AG09319 (cell line): ENCODE measurements at places on chromosomes 12 and 14.

DNA sequence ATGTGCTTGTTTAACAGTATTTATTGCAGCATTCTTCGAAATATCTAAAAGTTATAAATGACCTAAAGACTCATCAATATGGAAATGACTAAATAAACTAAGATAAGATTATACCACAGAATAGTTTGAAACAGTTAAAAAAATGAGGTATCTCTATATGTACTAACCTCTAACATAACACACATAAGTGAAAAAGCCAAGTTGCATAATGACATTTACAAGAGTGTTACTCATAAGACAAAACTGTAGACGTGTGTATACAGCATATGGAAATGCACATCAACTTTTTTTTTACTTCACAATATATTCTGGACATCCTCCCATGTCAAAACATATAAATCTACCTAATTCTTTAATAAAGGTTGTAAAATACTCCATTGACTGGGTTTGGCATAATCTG lies 22.8 kb downstream of the CPM start:
- DNase-seq: no peak

GRCh38 chr12:96514328-96514727 lies 25.0 kb downstream of the CFAP54 start:
- DNase-seq: peak; percentile 45

- DNase-seq: no peak
Observed at GRCh38 chr12:95304673-95305198, 87.1 kb downstream of the VEZT start.

DNA sequence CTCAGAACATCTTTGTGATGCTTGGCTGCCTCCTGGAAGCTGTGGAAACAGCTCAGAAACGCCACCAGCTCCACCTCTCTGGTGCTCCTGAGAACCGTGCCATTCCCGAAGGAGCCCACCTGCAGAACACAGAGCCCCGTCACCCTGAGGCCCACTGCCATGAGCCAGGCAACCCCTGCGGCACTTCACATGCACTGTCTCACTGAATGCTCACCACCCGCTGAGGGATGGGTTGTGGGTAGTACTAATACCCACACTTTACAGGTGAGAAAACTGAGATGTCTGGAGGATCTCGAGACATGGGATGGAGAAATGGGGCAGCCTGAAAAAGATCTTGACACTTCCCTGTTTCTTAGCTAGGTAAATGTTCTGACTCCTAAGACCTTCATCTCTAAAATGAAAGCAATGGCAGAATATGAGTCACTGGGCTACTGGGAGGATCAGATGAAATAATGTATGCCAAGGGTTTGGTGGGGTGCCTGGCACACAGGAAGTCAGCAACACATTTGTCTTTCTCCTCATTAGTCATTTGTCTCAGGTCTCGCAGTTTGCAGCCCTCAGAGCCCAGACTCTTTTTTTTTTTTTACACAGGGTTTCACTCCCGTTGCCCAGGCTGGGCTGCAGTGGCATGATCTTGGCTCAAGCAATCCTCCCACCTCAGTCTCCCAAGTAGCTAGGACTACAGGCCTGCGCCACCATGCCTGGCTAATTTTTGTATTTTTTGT lies 5.3 kb downstream of the OASL start:
- DNase-seq: peak; percentile 7

- no peak for DNase-seq
Observed at GRCh38 chr12:99957866-99958466, 26.8 kb downstream of the ANKS1B start.

GRCh38 chr12:17304503-17305347 lies 698.8 kb upstream of the LMO3 start:
- no peak for DNase-seq

DNA sequence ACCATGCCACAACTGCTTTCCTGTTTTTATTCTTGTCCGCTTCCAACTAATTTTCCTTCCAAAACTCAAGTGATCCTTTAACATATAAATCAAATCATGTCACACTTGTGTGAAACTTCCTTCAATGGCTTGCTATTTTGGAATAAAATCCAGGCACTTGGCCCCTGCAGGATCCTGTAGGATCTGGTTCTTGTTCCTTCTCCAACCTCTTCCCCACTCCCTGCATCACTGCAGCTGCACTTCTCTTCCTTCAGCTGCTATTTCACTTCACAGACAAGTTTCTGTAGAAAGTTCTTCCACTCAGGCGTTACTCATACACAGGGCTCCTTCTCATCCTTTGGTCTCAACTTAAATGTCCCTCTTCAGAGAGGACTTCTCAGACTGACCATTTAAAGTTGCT lies 239.7 kb upstream of the BTG1 start:
- DNase-seq: no peak

- DNase-seq: no peak
Observed at GRCh38 chr14:21543521-21543960, 17.4 kb upstream of the SALL2 start.

DNA sequence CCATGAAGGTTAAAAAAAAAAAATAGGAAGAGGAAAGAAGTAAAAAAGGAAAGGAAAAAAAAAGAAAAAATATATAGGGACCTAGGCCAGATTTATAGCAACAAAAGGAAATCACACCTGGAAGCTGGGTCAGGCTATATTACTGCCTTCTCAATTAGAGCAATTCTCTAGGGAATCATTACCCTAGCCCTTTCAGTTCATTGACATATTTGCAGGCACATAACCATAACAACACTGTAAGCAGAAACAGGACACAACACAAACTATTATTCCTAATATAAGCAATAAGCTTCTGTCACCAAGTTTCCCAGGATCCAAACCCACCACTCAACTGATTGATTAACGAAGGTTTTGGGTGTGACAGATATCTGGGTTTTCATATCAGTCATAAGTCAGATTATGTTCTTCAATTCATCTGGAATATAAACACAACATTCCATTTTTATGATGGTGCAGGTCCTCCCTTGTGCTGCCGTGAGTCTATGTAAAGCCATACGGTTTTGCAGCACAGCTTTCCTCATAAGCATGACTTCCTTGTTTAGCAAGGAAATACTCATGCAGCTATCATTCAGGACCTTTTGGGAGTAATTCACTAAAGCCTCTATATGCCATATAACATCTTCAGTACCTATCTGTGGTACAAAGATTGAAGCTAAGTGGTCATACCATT lies 4.2 kb downstream of the PCNX4 start:
- no peak for DNase-seq

GRCh38 chr14:50040401-50040775 lies 76.0 kb downstream of the VCPKMT start:
- no peak for DNase-seq

DNA sequence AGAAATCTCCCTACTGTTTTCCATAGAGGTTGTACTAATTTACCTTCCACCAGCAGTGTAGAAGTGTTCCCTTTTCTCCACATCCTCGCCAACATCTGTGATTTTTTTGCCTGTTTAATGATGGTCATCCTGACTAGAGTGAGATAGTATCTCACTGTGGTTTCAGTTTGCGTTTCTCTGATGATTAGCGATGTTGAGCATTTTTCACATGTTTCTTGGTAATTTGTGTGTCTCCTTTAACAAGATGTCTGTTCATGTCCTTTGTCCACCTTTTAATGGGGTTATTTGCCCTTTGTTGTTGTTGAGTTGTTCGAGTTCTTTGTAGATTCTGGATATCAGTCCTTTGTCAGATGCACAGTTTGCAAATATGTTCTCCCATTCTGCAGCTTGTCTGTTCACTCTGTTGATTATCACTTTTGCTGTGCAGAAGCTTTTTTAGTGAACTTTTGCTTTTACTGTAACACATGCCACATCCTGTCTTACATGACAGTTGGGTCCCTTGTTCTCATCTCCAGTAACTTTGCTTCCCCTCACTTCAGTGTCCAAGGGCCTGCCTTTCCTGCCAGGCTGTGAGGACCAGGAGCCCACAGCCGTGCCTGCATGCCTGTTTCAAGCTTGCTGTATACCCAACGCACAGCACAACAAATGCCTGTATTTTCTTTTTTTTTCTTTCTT lies 64.9 kb downstream of the SPRING1 start:
- DNase-seq: no peak

- peak; percentile 11 for DNase-seq
Observed at GRCh38 chr14:70448633-70449340, 3.2 kb upstream of the ADAM21 start.

DNA sequence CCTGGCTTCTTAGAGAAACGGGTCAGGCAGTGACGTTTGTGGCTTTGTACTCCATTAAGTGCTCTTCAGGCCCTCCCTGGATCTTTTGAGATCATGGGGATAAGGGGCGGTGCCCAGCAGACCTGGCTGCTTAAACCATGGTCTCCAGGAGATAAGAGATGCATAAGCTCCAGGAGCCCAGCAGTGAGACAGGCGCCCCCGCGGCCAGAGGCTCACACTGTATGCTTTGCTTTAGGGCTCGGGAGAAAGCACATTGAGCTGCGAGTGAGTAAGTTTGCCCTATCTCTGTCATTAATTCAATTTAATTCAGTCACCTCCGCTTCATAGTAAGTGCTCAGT lies 359.5 kb downstream of the CACNA1C start:
- no peak for DNase-seq

GRCh38 chr14:31880935-31881334 lies 196.2 kb upstream of the ARHGAP5 start:
- DNase-seq: peak; percentile 43

DNA sequence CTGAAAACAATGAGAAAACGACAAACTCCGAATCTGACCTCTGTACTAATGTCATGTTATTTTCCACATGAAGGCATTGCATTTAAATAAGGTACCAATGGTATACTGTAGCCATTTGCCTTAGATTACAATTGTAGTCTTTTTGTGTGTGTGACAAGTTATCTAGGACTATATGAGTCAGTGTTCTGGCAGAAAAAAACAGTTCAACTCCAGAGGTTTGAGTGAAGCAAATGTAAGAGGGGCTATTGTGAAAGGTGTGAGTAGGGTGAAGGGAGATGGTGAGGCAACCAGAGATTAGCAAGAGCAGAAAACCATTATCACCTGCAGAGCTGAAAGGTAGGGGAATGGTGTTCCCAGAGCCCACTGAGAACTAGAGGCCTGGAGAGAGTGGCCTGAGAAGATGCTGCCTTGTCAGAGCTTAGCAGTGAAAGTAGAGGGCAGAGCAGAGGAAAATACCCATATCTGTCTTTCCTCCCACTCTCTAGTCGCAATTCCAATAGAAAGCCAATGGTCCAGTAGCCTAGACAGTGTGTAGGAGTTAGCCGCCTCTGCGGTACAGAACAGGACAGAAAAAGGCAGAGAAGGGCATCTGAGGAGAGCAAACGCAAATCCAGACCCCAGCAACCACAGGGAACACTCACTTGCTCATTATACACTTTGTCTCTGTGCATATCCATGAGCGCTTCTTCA lies 112.2 kb downstream of the DYRK2 start:
- no peak for DNase-seq
